Endothelial cell (in vitro differentiated cells): ENCODE measurements at places on chromosomes 3 and 15.

- DNase-seq = no peak
Observed at GRCh38 chr3:28752290-28752689, 403.7 kb upstream of the AZI2 start.

- DNase-seq = no peak
Observed at GRCh38 chr3:33233884-33234283, 15.3 kb upstream of the SUSD5 start.

DNA sequence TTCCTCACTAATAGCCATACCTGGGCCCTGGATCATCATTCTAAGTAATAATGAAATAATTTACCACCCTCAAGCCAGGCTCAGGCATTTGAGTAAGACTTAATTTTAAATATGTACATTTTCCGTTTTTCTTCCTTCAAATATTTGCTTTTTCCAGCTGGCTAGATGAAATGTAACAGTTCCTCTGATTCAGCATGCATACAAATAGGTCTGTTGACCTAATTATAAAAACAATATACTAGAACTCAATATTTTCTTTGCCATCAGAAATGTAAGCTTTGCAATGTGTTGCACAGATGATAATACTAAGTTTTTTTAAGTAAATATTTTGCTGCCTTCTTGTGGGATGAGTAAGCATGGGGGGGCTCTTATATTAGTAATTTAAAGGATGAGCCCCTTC, 91.6 kb downstream of the FEZF2 start:
- no peak for DNase-seq

GRCh38 chr3:122343654-122344053, 18.6 kb downstream of the CSTA start:
- DNase-seq = no peak

GRCh38 chr3:32316319-32316718, 75.3 kb upstream of the CMTM7 start:
- DNase-seq = no peak

DNA sequence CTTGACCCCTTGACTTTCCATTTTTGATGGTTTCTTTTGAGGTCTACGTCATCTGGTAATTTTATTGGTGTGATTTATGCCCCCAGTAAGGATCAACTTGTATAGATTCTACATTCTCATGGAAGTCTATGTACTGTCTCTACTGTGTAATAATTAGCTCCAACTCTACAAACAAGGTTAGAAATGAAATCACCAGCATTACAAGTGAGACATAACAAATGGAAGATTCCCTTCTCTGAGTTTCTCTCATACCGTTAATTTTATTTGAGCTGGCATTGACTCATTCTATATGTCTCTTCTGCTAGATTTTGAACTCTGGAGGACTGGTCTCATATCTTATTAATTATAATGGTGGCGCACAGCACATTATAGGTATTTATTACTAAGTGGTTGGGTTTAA, 138.9 kb downstream of the LPP start:
- no peak for DNase-seq
